WTC11 (cell line): ENCODE measurements at places on chromosomes 4 and X.
A peak's percentile ranks its signal among the peaks of the same experiment; 100 is the strongest.

GRCh38 chr4:168095776-168096406 lies 3.6 kb downstream of the ANXA10 start:
- DNase-seq = no peak

DNA sequence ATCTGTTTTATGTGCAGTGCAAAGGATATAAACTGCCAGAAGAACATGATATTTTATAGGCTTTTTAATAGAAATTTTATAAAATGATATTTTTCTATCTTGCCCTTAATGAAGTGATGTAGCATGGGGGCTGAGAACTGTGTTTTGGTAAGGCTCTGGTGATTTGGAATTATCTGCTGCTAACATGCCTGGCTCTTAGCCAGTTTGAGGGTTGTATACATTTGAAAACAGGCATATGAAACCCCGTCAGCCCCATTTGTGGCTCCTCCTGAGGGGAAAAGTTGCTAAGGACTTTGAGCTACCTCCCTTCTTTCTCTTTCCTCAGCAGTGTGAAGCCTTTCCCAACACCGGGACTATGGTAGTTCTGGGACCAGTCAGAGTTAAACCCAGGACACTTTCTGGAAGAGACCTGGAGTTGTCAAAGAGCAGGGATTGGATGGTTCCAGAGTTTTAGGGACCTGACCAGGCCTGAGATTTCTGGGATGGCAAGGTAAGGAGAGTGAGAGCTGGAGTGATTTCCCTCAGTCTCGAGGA lies 4.7 kb downstream of the SFRP2 start:
- DNase-seq = no peak

- DNase-seq = no peak
These were observed 235.1 kb downstream of the NR3C2 start for GRCh38 chr4:148207068-148207467.

DNA sequence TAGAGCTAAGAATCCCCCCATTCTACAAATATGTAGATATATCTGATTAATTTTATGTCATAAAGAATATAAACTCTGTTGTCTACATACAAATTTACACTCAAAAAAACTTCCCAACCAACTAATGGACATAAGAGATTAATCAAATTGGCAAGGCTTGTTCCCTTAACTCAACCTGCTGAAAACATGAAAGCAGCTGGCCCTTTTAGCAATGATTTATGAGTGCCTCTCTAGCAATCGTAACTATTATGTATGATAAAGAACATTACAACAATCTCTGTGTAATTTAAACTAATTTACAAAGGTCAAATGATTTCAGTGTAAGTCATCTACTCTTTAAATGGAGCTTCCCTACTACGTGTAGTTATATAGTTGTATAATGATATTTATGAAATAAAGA lies 83.1 kb upstream of the FTHL17 start:
- no peak for DNase-seq

- DNase-seq = peak; percentile 16
These were observed 96.1 kb downstream of the RPA4 start for GRCh38 chrX:96979766-96980165.

DNA sequence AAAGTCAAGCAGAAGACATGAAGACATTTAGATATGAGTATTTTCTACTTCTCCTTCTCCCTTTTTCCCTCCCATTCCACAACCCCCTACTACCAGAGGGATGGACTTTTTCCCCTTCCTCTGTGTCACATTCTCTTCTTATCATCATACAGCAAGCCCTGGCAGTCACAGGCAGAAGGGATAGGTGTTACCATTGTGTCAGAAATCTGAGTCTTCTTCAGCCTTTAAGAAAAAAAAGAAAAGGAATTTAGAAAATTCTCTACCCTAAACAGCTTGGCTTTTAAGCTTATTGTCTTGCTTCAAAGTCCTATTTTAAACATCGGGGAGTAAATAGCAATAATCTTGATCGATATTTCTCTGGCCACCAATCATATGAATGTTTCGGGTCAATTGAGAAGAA lies 30.9 kb upstream of the ADH1C start:
- no peak for DNase-seq

GRCh38 chr4:148776941-148777340 lies 334.7 kb upstream of the NR3C2 start:
- no peak for DNase-seq
